ENCODE measurements at places on chromosomes 3 and 15.

DNA sequence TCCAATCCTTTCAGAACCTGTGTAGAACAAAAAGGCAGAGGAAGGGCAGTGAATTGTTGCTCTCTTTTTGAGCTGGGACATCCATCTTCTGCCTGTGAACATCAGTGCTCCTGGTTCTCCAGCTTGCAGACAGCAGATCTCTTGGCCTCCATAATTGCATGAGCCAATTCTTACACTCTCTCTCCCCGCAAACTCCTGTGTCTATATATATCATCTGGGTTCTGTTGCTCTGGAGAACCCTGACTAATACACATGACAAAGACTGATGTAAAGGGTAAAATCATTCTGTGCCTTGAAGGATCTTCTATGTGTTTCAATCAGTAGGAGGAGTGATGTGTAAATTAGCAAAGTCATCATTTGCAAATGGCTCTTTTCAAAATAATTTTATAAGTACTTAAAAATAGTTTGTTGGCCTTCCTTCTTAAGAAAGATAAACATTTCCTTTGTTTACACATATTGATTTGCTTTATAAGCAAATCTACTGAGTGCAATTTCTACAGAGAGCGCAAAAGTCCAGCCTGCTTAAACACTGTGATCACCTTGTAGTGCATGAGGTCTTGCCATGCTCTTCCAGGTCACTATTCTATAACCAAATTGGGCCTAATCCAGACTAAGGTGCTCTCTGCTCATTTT, 154.9 kb upstream of the ANKRD28 start:
- DNase-seq: no peak

GRCh38 chr3:177420651-177421480, 223.6 kb upstream of the TBL1XR1 start:
- no peak for DNase-seq

DNA sequence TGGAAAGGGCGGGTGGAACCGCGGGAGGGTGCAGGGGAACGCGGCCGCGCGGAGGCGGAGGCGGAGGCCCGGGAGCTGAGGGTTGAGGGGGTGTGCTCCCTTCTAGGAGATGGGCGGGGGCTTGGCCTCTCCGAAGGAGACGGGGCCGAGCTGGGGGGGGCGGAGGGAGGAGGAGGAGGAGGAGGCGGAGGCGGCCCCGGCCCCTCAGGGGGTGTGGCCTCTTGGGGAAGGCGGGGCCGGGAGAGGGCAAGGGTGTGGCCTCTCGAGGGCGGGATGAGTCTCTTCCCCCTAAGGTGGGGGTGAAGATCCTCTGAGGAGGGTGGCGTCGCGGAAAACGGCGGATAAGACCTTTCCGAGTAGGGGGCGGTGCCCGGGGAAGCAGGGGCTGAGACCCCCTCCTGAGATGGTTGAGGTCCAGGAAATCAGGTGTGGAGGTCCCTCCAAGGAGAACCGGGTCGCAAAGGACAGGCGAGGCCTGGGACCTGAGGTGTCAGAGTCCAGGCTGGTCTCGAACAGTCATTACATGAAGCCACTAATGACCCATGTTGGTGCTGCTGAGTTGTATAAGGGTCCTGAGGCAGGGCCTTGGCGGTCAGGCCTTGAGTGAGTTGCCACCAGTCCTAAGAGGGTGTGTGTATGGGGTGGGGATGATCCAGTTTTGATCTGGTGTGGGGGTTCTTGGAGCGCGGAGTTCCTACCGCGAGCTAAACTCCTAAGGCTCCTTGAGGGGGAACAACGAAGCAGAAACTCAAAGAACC, 759 bp downstream of the WDR6 start:
- DNase-seq: peak; percentile 86

DNA sequence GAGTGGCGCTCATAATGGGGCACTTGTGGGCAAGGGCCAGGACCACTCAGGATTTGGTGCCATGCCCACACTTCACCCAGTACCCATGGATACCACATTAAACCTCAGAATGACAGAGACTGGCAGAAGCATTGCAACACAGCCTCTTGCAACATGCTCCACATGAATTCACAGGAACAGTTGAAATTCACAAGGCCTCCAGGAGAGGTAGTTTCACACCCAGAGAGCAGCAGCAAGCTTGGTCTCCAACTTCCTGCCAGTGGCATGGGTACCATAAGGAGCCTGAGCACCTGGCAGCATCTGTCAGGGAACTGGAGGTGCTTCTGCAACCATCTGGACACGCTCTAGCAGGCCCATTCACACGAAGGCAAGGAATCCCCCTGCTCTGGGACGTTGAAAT, 101.0 kb downstream of the OSBPL10 start:
- DNase-seq: no peak

DNA sequence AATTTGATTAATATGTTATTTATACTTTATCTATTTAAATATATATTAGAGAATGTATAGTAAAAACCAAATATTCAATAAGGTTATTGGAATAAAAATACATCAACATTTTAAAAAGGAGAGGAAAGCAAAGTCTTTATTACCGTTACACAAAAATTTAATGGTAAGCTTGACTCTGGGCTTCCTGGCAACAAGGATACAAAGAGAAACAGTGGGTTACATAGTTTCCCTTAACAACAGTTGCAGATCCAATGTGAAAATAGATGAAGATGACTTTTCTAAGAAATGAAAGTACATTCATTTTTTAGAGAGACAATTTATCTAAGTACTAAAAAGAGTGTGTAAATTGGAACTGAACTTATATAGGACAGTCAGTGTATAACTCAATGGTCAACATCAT, 6.0 kb upstream of the PHLDB2 start:
- no peak for DNase-seq

Data from stimulated activated CD8-positive, alpha-beta memory T cell treated with anti-CD3 and anti-CD28 coated beads, Interleukin-2, amount 100 ng/mL, for 48 hours (primary cell).